GM18507 (cell line): ENCODE measurements at places on chromosomes 7 and 10.

DNA sequence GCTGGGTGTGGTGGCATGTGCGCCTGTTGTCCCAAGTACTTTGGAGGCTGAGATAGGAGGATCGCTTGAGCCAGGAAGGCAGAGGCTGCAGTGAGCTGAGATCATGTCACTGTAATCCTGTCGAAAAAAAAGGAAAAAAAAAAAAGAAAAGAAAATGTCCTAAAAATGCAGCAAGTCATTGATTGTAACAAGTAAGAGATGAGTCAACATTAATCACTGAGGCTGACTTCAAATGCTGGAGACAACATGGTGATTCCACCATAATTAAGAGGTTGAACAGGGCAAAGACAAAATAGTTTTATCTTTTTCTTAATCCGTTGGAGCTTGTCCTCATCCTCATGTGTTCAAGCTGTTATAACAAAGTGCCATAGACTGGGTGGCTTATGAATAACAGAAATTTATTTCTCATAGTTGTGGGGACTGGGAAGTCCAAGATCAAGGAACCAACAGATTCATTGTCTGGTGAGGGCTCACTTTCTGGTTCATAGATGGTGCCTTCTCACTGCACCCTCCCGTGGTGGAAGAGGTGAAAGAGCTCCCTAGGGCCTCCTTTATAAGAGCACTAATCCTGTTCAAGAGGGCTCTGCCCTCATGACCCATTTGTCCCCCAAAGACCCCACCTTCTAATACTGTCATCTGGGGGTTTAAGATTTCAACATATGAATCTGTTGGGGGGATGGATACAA is 60.3 kb downstream of the TBXAS1 start:
- DNase-seq = no peak

DNA sequence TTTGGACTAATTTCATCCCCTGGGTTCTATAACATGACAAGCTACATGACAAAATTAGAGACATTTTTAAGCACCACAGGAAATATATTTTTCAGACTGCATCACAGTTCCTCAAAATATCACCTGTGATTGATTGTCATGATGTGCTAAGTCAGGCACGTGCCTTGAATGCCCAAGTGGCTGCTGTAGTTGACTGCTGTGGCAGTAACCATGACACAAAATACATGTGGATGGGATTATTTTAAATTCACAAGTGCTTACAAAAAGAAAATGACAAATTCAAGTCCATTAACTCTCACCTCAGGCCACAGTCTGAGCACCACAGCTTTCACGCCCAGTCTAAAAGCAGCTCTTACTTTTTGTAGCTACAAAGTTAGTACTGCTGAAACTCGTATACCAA is 45.5 kb downstream of the TNPO3 start:
- no peak for DNase-seq

GRCh38 chr10:127918572-127918971 is 11.7 kb downstream of the PTPRE start:
- no peak for DNase-seq

DNA sequence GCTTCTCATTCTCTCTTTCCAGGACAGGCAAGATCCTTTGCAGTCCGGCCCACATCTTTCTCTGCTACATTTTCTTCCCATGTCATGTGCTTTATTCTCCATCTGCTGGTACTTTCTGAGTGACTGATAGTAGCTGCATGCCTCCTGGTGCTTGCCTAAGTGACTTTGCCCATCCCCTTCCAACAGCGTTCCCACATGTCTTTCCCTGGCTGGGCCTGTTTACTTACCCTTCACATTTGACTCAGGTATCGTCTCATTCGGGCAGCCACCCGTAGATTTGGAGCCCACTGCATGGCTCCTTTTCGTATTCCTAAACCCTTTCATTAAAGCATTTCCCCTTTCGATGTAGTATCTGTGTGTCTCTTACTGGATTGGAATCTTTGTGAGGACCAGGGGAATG is 24.6 kb downstream of the TYW1 start:
- no peak for DNase-seq

DNA sequence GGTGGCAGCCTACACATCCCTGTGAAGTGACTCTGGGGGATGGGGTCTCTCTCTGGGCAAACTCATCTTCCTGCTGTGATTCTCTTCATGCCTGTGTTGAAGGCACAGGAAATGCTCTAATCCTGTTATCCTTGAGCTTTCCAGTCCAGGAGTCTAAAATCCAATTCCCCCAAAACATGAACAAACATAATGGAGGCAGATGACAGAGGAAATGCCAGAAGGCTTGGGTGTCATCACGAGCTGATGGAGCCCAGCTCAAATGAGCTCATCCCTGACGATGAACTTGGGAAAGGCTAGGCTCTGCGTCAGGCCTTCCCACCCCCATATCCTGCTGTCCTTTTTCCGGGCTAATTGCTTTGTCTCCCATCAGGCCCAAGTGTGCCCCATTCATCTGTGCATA is 165.9 kb upstream of the PODXL start:
- DNase-seq = no peak

GRCh38 chr10:112098682-112099081 is 84.9 kb downstream of the GPAM start:
- no peak for DNase-seq

DNA sequence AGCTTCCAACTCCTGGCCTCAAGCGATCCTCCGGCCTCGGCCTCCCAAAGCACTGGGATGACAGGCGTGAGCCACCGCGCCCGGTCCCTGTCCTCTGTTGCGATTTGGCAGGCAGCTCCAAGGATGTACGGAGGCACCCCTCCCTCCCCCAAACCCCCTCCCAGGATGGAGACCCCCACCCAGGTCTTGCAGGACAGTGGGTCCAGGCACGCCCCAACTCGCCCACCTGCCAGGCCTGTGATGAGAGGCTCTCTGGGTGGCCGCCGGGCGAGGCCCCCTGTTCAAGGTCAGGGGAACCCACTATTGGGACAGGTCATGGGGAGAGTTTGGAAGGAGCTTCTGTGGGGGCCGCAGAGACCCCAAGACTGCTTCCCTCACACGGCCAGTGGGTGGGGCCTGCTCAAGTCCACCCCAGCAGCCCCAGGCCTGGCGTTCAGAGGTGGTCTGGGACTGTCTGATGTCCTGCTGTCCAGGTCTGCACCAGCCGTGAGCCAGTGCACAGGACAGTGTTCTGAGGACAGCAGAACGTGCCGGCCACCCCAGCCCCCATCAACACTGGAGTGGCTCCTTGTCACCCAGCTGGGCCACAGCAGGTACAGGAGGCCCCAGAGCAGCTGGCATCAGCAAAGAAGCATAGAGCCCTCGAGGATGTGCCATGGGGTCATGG is 2.5 kb downstream of the ADAP1 start:
- no peak for DNase-seq

- DNase-seq = no peak
Measured at GRCh38 chr10:4280461-4281189, 495.6 kb upstream of the KLF6 start.

GRCh38 chr10:118753331-118754228 is 1.2 kb downstream of the CACUL1 start:
- no peak for DNase-seq

- DNase-seq = no peak
Measured at GRCh38 chr10:131649617-131650016, 251.2 kb upstream of the PPP2R2D start.

DNA sequence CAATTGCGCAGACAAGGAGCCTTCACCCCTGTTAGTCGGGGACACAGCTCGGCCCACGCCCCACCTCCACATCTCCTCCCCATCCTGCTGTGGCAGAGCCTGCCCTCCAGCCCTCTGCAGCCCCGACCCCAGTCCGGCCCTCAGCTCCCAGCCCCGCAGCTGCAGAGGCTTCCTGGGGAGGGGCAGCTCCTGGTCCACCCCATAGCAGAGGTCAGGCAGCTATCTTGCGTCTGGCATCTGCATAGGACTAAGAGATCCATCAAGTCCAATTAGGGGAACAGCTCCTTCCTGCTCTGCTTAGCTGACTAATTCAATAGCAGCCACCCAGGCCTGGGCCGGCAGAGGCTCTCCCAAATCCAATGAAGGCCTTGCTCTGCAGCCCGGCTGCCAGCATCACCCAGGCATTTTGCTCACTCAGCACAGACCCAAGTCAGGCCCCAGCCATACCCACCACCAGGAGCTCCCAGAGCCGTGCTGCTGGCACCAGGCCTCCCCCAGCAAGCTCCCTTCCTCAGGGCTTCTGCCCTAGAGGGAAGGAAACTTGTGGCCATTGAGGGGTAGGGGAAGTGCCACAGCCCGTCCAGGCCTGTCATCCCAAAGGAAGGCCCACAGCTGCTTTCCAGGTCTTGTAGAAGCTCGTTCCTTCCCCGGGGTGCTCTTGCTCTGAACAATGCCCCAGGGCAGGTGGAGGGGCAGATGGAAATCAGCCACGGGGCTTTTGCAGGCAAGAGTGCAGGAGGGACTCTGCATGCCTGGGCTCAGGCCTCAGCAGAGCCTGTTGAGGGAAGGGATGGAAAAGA is 106.2 kb upstream of the RET start:
- no peak for DNase-seq

GRCh38 chr7:77702513-77702912 is 6.3 kb downstream of the RSBN1L start:
- DNase-seq = no peak

DNA sequence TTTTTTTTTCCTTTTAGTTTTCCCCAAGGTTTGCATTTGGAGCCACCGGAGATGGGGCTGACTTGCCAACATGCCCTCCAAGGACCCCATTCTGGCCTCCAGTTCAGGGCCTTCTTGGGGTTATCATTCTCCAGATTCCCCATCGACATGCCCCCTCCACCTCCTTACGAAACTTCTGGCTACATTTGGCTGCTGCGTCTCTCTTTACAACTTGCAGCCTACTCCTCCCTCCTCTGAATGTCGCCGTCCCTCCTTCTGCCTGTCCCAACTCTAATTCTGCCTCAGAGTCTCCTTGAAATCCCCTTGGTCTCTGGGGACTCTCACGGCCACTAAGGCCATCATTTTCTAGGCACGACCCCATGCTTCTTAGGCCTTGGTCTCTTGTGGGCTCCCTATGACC is 72.2 kb upstream of the PODXL start:
- DNase-seq = no peak

- DNase-seq = no peak
Measured at GRCh38 chr10:73647211-73647874, 6.1 kb upstream of the MYOZ1 start.

DNA sequence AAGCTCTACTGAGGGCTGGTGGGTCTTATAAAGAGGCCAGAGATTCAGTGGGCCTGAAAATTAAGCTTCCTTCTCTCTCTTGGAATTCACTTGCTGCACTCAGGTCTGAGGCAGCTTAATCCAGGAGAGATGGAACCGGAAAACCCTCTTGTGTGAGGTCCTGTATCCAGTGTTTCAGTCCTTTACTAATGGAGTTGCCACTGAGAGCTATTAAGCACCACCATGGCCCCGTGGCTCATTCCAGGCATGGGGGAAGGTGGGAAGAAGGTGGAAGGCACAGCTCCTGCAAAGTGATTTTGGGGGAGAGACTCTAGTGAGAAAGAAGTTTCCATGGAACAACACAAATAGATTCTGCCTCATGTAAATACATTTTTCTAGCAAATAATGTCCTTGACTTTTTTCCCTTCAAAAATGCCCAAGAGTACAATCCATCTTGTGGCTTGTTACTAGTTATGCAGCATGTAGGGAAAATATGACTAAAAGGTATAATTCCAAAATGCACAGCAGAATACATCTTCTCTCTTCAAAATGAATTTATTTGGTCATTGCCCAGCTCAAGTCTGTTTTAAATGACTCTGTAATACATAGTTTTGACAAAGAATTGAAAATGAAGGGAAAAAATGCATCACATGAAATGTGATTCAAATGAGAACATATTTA is 46.7 kb upstream of the FOXI2 start:
- no peak for DNase-seq

DNA sequence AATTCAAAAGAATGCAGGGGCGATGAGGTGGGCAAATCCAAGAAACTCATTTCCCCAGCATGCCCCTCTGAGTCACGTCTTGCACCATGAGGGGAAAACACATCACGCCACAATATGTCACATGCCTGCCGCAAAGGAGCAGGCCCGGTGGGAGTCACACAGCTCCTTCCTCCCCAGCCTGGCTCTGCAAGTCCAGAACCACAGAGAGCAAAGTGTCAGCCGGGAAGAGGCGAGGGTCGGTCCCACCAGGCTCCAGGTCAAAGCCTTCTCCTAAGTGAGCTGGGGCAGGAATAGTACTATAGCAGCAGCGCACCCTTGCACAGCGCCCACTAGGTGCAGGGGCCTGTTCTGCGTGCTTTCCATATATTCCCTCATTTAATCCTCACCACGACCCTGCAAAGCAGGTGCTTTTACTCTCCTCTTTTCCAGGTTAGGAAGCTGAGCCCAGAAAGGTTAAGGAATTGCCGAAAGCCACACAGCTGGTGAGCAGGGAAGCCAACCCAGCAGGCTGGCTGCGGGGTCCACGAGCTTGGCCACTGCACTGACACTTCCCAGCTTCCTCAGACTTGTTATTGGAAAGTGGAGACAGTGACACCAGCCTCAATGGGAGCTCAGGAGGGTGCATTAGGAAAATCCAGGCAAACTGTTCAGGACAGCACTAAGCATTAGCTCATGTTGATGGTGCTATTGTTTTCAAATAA is 94.0 kb upstream of the ZMIZ1 start:
- DNase-seq = no peak

DNA sequence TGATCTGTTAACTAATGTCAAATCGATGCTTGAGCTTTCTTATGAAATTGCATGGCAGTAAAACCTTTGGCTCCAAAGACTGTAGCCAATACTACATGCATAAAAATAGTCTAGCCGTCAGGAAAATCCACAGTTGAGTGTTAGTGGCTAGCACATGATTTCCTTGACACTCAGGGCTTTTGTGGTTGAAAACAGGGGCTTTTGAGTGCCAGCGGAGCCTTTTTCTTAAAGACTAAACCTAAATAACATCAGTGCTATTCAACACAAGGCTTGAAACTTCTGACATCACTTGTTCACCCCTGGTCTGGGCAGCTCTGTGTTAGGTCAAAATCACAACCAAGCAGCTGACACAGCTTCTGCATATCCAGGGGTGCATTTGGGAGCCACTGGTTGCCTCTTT is 124.2 kb upstream of the BMPER start:
- DNase-seq = no peak

DNA sequence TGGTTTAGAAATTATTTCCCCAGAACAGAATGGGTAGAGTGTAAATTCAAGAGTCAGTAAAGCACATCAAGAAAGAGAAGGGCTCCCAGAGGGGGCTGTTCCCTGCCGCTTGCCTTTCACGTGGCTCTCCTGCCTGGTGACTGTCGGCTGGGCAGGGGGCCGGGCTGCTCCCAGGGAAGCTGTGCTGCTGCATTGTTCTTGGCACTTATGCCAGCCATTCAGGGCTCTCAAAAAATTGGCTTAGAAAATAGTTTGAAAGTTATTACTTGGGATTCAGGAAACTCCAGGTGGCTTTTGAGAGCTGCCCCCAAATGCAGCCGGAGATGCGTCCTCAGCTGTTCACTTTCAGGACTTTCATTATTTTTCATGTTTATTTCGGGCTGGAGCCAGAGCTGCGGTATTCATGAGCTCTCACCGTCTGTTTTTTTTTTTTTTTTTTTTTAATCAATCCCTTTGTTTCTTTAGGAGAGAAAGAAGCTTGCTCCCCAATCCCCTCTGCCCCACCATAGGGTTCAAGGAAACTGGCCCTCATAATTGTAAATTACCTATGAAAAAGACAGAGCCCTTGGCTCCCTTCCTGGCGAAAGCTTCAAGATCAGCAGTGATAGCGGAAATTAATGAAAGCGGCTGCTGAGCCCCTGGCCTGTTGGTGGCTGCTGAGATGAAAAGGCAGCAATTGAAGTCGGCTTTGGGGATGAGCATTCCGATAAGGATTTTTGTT is 94.1 kb downstream of the SORCS3 start:
- no peak for DNase-seq

- no peak for DNase-seq
Measured at GRCh38 chr10:86817246-86817645, 60.8 kb downstream of the BMPR1A start.

GRCh38 chr10:71622154-71622526 is 97.4 kb downstream of the C10orf105 start:
- DNase-seq = no peak
